NCI-H69 (cell line): ENCODE measurements at places on chromosomes 13 and 19.
A peak's percentile ranks its signal among the peaks of the same experiment; 100 is the strongest.

DNA sequence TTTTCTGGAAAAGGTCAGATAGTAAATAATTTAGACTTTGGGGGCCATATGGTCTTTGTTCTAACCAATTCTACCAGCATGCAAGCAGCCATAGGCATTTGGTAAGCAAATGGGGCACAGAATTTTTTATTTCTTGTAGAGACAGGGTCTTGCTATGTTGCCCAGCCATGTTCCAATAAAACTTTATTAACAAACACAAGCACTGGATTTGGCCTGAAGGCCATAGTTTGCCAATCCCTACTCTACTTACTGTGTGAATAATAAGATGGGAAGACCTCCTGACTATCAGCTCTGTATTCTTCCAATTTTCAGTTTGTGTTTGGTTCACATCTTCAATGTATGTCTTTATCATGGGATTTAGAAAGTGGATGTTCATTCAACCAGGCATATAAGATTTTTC lies 53.0 kb upstream of the SERP2 start:
- DNase-seq, result no peak

DNA sequence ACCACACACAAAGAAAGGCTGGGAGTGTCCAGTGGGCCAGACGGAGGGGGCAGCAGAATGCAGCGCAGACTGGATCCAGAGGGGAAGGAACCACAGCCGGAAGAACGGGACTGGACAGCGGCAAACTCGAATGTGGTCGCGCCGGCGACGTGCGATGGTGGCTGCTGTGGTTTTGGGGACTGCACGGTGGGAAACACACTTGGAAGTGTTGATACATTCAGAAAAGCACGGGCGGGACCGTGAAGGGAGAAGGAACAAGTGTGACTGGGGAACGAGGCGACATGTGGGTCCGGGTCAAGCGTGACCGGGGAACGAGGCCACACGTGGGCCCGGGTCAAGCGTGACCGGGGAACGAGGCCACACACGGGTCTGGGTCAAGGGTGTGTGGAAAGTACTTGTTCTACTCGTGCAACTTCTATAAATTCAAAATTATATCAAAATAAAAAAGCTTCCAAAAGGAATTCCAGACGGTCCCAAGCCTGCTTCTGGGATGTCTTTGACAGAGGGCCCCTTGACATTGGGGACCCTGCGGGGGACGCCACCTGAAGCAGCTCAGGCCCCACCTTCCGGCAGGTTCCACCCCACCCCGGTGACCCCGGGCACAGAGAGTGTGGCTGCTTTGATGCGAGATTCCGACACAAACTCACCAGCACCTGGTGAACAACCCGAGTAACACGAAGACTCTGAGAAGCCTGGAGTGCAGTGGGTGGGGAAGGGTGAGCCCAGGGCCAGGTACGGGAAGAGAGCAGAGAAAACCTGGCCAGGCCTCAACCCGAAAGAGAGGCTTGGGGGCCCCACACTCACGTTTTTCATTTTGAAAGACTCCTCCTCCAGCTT lies 25.1 kb upstream of the C13orf46 start:
- DNase-seq, result no peak

DNA sequence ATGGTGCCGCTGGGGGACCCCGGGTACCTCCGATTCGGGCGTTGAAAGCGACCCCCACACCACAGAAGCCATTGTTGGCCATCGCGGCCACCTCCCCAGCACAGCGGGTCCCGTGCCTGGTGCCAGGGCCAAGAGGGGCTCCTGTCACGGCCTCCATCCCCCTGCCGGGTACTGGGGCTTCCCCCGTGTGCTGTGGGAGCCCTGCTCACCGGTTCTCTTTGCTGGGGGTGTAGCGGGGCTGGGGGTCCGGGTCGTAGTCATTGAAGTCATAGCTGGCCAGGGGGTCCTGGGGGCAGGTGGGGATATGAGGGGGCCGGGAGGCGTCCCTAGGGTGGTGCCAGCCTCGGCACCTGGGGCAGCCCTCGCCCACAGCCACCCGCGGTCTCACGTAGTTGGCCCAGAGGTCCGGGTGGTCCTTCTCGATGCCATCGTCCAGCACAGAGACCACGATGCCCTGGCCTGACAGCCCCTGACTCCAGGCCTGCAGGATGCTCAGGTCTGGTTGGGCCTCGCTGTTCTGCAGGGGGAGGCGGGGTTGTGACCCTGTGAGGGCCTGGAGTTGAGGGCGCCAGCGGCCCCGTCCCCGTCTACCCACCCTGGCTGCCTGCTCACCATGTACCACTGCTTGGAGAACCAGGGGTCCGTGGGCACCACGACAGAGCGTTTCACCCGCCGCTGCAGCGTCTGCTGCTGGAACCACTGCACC lies 2.4 kb downstream of the PCSK4 start:
- no peak for DNase-seq

DNA sequence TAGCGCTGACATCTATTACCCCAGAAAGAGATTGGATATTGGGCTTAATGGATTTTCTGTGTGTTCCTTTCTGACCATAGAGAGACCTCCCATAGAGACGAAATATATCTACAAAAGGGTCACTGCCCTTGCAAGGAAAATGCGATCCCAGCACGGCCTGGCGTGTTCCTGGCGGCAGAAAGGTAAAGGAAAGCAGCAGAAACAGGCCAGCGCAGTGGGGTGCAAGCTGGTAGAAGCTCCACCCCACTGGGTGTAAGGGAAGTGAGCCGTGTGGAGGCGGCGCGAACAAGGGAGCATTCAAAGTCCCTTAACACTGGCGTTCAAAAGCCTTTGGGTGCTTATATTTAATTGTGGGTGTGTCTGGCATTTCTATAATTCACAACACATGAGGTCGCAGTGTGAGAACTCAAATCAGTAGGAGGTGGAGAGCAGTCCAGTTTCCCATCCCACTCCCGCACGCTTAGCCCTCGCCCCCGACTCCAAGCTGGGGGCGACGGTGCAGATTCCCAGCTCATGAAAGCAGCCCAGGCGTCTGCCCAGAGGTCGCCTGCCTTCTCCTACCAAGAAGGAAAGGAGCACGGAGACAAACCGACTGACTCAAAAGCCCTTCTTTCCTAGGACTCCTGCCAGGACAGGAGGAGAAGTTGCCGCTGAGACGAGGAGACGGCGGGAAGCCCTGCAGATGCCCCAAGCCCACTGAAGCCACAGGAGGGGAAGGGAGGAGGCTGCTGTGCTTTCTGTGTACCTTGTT lies 478.4 kb downstream of the FOXO1 start:
- DNase-seq, result peak; percentile 3

DNA sequence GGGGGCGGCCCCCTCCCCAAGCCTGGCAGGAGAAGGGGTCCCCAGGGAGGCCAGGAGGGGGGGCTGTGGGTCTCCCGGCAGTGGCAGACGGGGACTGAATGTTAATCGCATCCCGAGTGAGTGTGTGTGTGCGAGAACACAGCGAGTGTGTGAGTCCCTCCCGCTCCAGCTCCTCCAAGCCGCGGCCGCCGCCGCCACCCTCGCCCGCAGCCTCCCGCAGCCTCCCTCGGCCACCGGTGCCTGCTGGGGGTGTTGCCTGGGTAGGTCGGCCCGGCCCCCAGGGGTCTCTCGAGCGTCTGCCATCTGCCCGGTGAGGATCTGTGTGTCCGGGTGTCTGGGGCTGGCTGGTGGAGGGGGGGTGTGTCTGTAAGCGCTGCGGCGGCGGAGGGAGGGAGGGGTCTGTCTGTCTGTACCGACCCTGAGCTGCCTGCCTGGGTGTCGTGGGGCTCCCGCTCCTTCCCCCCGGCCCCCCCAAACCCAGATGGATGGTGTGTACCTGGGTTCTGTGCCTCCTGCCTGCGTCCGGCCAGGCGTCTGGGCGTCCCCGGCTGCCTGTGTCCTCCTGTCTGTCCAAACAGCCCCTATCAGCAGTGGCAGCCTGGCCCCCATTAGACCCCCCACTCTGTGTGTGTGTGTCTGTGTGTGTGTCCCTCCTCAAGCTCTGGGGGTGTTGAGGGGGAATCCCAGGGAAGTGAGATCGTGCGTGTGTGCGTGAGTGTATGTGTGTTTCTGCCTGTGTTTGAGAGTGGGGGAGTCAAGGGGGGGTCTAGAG lies at the start of gene GRIN2D:
GRIN2D (plus strand) TSS at position 110 of the 772 bp plus-strand sequence. CDS start 4,725 bp downstream, outside the sequence.
- DNase-seq, result peak; percentile 83

- peak; percentile 99 for DNase-seq
These were observed 755 bp downstream of the UPF3A start for GRCh38 chr13:114282041-114282670.

DNA sequence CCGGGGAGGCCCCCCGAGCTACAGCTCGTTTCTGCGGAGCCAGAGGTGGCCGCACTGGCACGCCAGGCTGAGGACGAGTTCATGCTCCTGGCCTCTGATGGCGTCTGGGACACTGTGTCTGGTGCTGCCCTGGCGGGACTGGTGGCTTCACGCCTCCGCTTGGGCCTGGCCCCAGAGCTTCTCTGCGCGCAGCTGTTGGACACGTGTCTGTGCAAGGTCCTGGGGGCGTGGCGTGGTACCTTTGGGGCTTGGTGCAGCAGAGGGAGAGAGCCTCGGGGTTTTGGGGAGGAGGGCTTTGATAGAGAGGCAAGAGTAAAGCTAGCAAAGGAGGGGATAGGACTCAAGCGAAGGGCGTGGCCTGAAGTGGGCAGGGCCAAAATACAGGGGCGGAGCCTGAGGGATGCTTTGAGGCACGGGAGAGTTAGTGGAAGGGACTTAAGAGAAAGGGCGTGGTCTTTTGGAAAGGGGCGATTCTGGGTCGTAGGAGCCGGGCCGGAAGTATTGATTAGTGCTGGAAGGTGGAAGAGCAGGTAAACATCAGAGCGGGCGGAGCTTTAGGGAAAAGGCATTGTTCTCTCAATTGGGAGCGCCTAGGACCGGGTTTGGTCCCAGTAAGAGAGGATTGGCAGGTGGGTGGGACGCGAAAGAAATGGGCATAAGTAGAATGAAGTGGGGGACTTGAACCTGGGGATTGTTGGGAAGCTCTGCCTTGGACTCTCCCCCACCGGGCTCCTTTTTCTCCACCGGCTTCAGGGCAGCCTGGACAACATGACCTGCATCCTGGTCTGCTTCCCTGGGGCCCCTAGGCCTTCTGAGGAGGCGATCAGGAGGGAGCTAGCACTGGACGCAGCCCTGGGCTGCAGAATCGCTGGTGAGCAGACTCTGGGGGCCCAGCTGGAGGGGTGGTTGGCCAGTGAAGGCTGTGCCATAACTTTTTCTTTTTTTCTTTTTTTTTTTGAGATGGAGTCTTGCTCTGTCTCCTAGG lies 1.2 kb downstream of the PPM1N start:
- peak; percentile 87 for DNase-seq
